Fibroblast of villous mesenchyme (primary cell): ENCODE measurements at places on chromosomes 7 and 10.

DNA sequence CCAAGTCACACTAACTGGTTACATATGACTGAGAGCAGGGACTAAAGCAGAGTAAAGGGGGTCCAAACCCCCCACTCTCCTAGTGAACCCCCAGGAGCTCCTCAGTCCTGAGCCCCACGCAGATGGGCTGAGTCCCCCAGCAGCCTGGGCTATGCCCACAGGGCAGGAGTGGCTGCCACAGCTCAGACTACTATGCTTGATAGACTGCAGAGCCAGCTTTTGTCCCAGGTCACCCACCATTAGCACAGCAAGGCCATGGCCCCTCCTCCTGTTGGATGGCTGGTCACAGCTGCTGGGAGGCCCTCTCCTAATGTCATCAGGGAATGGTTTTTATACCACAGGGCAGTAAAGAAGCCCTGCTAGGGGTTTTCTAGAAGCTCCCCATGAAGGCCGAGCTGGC, 46.3 kb upstream of the FGFR2 start:
- DNase-seq = no peak

DNA sequence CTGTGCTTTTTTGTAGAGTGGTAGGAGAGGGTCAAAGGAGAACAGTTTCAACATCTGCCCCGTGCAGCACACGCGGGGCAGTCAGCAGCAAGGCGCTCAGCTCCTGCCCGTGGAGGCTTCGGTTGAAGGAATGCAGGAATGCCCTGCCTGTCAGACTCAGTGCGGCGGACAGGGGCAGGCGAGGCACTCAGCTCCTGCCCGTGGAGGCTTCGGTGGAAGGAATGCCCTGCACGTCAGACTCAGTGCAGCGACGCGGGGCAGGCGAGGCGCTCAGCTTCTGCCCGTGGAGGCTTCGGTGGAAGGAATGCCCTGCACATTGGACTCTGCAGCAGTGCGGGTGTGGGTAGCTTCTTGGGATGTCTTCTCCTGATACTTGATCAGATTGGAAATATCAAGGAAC, 37.0 kb downstream of the PPP2R2D start:
- DNase-seq = no peak

DNA sequence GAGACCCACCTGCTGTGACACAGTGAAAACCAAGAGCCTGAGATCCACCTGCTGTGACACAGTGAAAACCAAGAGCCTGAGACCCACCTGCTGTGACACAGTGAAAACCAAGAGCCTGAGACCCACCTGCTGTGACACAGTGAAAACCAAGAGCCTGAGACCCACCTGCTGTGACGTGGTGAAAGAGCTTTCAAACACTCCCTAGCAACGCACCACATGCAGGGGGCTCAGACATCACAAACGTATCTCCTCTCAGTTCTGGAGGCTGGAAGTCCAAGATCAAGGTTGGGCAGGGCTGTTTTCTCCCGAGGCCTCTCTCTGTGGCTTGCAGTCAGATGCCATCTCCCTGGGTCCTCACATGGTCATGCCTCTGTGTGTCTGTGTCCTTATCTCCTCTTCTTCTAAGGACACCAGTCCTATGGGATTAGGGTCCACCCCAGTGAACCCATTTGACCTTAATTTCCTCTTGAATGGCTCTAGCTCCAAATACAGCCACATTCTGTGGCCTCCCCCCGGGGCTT, 43.8 kb downstream of the INSIG1 start:
- DNase-seq = no peak

DNA sequence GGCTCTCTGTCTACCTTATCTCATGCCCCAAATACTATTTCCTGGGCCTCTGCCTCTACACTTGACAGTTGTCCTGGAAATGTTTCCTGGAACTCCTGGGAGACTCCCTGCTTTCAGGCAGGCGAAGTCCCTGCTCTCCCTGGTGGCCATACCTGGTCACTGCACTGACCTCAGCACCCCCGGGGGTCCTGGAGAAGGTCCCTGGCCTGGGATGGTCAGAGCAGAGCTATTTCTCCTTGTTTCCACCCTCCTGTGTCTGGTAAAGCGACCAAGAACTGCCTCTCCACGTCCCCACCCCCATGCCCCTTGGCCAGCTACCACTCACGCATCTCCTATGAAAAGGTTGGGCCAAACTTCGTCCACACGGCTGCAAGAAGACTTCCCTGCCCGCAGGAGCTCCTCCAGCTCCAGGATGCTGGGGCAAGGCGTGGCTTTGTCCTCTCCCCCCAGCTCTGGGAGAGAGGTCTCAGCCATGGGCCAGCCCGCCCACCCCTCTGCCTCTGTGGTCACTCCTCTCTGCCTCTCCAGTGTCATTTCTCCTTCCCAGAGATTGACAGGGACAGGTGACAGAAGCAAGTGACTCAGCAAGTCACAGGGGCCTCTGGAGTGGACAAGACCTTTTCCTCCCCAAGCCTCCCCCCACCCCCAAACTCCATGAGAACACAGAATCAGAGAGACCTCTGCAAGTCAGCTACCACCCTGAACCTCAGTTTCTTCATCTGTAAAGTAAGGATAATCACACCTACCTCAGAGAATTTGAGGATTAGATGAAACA, 2.6 kb upstream of the SAMD8 start:
- no peak for DNase-seq

GRCh38 chr10:122727426-122727825, 27.8 kb upstream of the C10orf120 start:
- DNase-seq = no peak

DNA sequence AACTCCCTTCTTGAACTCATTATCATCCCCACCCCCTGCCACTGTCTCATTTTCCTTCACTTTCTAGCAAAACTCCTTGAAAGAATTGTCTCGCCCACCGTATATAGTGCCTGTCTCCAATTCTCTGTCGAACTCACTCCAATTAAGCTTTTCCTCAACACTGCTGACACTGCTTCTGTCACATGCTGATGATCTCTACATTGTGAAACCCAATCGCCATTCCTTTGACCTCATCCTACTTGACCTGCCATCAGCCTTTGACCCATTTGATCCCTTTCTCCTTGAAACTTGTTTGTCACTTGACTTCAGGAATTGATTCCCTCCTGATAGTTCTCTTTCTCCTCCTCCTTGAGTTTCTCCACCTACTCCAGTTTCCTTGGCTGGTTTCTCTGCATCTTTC, 54.8 kb downstream of the CCDC71L start:
- no peak for DNase-seq

DNA sequence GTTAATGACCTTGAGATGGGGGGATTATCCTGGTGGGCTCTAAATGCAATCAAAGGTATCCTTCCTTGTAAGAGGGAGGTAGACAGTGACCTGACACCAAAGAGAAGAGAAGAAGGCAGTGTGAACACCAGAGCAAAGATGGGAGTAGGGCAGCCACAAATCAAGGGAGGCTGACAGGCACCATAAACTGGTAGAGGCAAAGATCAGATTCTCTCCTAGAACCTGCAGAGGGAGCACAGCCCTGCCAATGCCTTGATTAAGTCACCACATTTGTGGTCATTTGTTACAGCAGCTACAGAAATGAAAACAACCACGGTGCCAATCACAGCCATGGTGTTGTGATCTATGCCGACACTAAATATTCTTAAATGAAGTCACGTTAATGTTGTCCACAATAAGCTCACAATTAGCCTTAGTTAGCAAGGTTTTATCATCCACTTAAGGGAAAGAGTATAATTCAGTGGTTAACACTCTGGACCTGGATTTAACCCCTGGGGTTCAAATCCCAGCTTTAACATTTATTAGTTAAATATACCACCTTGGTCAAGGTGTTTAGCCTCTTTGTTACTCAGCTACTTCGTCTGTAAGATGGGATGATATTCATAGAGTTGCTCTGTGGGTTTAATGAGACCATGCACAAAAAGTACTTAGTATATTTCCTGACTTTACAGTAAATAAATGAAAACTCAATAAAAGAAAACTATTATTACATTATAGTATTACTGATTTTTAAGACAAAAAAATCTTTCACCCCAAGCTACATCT, 70.8 kb downstream of the SGMS1 start:
- DNase-seq = peak; percentile 74

DNA sequence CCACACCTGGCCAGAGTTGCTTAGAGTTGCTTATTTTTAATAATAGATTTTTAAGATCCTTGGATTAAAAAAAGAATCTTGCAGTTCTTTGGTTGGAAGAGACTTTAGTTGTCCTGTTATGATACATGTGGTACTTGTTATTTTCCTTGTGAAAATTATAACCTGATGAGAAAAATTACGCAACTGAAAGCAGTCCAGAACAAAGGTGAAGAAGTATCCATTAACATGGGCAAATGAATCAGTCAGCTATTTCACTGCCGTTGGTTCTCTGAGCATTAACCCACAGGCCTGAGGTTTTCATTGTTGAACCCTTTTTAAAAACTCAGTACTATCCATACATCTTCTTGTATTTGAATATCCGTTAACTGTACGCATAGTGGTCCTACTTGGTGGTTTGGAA, 68.2 kb downstream of the GALNT11 start:
- DNase-seq = peak; percentile 12
